ENCODE measurements at places on chromosomes 5 and 9. TPM values are rescaled to one million over a fixed set of nuclear protein-coding genes. Genes with fewer than 3 reads are reported as not detected.

CYSRT1 gene
- 5.1 TPM for total RNA-seq

RECK gene
- 6.2 TPM for total RNA-seq

NFIB gene
- 10.4 TPM for total RNA-seq

IFNK gene
- not detected for total RNA-seq

GADD45G gene
- 0.51 TPM for total RNA-seq

PCAT7 gene
- 0.46 TPM for total RNA-seq

PITX1 gene
- total RNA-seq = 29.7 TPM

ATP6V1G1 gene
- total RNA-seq = 106 TPM

UCK1 gene
- total RNA-seq = 23.3 TPM

C1QTNF2 gene
- 0.08 TPM for total RNA-seq

TMEM171 gene
- total RNA-seq = 6.8 TPM

LHX6 gene
- 2.1 TPM for total RNA-seq

PCDHGA5 gene
- 0.14 TPM for total RNA-seq
